ENCODE measurements at places on chromosomes 2 and 18.

DNA sequence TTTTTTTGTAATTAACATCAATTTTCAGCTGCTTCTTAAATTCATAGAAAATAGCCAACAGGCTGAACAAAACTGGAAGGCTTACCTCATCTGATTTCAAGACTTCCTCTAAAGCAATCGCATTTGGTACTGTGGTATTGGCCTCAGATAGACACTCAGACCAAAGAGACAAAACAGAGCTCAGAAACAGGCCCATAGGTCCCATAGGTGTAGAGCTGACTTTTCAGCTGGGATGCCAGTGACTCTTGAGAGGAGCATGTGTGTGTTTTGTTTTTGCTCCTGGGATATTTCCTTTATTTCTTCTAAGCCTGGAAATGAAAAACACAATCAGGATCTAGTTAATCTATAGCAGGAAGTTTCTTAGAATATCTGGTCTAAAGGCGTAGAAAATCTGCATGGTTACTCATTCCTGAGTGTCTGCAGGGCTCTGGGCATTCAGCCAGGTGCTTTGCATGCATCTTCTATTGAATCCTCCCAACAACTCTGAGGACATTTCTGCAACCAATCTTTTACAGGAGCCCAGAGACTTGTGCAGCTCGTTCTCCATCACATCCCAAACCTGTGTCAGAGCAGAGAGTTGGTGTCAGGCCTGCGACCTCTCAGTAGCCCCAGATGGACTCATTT is 190.8 kb downstream of the RTP5 start:
- DNase-seq = peak; percentile 14

GRCh38 chr2:143575340-143575739 is 446.1 kb downstream of the ARHGAP15 start:
- DNase-seq = no peak

DNA sequence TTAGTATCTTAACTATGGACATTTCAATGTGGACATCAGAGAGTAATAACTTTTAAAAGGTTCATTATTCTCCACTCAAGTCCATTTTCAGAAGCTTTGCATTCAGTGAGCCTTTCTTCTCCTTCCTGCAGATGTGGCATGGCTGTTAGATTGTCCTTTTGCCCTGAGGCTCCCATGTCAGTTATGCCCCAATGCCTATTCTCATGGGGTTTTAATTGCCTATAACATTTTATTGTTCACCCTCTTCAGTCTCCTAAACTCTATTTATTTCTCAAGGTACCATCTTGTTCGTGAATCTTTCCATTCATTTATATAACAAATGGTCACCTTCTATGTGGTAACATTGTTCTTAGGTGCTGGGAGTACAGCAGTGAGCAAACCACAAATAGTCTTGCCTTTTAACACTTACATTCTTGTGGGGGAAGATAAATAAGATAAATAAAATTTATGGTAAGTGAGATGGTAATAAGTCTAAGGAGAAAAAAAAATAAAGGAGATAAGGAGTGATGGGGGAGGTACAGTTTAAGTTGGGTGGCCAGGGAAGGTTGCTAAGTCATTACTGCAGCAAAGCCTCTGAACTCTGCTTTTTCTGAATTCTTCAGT is 277.9 kb upstream of the SIX3 start:
- no peak for DNase-seq

DNA sequence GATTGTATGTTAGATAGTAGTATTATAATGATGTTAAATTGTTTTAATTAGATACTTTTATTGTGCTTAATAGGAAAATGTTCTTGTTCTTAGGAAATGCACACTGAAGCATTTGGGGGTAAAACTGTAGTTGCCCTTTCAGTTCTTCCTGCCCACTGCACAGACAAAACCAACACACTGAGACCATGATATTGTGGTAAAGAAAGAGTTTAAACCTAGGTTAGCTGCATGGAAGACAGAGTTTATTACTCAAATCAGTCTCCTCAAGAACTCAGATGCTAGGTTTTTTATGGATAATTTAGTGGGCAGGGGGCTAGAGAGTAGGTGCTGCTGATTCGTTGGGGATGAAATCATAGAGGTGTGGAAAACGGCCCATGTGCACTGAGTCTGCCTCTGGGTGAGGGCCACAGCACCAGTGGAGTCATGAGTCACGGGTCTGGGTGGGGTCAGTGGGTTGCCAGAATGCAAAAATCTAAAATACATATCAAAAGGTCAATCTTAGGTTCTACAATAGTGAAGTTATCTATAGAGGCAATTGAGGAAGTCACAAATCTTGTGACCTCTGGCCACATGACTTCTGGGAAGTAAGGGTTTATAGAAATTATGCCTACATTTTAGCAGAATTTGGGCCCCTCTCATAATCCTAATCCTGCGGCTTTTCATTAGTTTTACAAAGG is 283.4 kb upstream of the FBXO11 start:
- no peak for DNase-seq

DNA sequence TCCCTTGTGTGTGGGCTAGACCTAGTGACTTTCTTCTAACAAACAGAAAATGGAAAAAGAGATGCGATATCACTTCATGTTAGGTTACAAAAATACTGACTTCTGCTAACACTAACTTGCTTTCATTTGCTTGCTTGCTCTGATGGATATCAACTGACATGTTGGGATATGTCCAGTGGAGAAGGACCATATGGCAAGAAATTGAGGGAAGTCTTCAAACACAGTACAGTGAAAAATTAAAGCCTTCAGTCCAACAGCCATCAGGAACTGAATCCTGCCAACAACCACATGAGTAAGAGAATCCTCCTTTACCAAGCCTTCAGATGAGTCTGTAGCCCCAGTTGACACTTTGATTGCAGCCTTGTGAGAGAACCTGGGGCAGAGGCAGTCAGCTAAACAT is 143.9 kb downstream of the MAIP1 start:
- DNase-seq = no peak

- no peak for DNase-seq
Observed at GRCh38 chr2:26432363-26432762, 30.6 kb downstream of the DRC1 start.

DNA sequence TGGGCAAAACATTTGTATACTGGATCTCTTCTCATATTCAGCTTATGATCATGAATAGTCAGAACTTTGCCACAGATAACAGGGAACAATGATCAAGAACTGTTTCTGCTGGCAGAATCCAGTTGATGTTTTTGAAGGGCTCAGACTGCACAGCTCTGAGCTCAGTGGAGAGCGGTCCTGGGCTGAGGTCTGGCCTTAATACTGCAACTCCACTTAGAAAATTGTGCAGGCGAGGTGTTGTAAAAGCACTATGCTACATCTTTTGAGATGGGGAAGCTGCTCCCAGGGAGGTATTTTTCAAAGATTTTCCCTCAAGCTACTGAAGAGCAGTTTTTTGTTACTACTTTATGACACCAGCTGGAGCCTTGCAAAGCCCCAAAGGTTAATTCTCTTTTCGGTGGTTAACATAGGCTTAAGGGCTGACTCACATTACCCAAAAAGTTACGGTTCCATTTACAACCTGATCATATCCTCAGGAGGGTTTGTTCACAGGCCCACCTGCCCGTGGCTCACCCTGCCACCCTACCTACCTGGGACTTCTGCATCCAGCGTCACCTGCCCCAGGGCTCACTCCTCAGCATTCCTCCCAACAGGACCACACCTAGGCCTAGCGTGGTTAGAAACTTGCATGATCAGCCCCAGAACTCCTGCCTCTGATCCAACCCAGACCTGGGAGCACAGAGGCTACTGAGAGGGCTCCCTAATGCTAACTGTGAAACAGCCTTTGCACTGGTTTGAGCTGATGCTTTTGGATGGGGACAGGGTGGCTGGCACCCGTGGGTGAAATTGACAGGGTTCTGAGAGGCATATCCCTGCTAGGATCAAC is 114.4 kb downstream of the NCK2 start:
- DNase-seq = no peak

- no peak for DNase-seq
Observed at GRCh38 chr2:102925003-102925402, 163.2 kb downstream of the TMEM182 start.

- no peak for DNase-seq
Observed at GRCh38 chr18:3760741-3761140, 310.8 kb downstream of the TGIF1 start.

Data from epithelial cell of prostate (primary cell).